ENCODE measurements at places on chromosomes 6 and 20. TPM values are rescaled to one million over a fixed set of nuclear protein-coding genes. Genes with fewer than 3 reads are reported as not detected.

GRCh38 chr6:55584654-55585354, 5.8 kb upstream of the HMGCLL1 start:
- DNase-seq: no peak

Gene SAMD3
- not detected for total RNA-seq

Gene GSTA3
- not detected for total RNA-seq

DNA sequence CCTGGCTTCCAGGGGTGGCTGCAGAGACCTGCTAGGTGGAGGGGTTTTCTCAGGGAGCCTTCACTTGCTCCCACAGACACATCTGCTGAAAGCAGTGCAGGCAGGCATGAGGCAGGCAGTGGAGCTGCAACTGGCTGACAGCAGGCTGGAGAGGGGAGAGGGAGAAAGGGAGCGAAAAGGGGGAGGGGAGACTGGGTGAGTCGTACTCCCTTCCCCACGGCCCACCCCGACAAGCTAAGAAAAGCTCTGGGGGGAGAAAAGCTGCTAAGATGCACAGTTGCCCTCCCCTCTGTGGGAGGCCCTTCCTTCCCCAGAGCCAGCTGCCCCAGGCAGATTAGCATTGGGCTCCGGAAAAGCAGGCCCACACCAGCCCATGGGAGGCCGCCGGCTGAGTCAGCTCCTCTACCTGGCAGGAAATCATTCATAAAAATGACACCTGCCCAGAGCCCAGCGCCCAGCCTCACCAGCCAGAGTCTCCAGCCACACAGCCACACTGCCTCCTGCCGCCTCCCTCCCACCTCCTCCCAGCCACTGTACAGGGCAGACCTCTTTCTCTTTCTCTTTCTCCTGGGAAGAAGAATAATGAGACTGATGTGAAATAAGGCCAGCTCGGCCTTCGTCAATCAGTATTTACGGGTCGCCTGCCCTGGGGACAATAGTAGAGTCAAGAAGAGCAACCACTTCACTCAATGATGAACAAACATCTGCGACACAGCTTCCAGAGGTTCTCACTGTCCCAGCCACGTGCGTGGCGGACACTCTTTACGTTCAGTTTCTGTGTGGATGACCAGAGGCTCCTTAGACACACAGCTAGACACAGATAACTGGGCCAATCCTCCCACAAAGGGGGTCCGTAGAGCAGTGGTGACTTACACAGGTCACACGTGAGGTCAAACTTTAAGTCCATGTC, 7.7 kb upstream of the C20orf203 start:
- DNase-seq: peak; percentile 10

Gene CPNE5
- total RNA-seq: 5.0 TPM

GRCh38 chr20:32035426-32035779, 16.6 kb upstream of the HCK start:
- no peak for DNase-seq

DNA sequence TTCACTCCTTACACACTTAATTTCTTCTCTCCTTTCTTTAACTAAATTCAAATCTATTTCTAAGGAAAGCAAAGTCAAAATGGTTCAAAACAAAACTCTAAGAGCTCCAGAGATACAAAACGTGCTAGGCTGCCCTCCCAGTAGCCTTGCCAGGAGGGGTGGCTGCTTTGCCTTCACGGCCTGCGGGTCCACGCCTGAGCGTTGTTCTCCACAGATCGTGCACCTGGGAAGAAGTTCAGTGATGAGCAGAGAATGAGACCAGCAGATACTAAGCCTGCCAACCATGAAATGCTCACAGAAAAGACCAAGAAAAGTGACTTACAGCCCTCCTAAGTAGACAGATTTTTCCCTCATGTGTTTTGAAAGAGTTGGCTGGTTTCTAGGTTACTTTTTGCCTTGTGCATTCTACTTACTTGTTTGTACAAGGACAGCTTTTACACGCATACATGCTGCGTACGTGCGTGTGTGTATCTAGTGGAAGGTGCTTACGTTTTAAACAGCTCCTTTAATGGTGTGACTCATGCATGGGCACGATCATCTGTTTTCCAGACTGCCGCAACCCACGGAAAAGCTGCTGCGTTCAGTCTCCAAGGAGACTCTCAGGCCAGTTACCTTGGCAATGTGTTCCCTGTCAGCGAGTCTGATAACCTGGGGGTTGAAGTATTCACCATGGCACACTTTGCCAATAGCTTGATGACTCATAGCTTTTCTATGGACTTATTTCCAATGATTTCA, 32.4 kb upstream of the PBOV1 start:
- no peak for DNase-seq

Measured in dermis microvascular lymphatic vessel endothelial cell (primary cell).